Activated CD4-positive, alpha-beta T cell treated with anti-CD3 and anti-CD28 coated beads, Interleukin-10, Interleukin-2, amounts not matched to agents 100 ng/mL and 50 ng/mL, durations not matched to agents 16 hours and 8 hours (primary cell): ENCODE measurements at places on chromosomes 2 and 18.

- peak; percentile 73 for DNase-seq
Measured at GRCh38 chr2:126657148-126657635, 1.2 kb downstream of the GYPC start.

GRCh38 chr2:137644731-137645130 is 319.5 kb upstream of the HNMT start:
- DNase-seq: no peak

DNA sequence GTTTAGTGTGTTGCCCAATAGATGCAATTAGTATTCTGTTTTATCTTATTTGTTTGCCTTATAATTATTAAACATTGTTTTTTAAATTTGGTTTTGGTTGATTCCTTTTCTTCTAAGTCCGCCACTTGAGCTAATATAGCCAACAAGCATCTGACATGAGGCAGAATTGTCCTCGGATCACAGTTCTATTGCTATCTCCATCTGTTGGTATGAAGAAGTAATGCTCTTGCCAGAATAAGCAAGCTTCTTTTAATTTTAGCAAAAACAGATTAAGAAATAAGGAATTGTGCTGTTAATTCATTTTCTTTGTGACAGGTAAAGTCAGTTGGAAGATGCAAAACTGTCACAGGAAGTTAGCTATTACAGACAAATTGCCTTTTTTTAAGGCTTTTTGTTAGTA is 54.3 kb downstream of the R3HDM1 start:
- DNase-seq: no peak

- DNase-seq: no peak
Measured at GRCh38 chr2:71945603-71945959, 202.1 kb downstream of the CYP26B1 start.

- no peak for DNase-seq
Measured at GRCh38 chr2:189213250-189213649, 33.7 kb upstream of the COL5A2 start.

- no peak for DNase-seq
Measured at GRCh38 chr2:11333427-11334183, 10.8 kb downstream of the ROCK2 start.

DNA sequence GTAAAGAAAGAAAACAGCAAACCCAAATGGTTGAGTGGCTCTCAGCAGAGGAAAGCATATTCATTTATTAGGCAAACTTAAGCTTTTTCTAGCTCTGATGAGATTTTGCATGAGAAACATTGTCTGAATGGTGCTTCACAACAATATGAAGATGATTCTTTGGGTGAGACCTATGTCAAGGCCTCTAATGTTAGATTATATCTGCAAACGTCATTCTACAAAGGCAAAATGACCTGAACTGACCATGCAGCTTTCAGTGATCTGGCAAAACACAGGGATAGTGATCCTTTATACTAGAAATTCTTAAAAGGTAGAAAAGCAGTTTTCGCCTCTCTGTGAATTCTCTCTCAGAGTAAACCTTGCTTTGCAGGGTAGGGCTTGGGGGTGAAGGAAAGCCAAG is 11.7 kb downstream of the RHBDD1 start:
- DNase-seq: no peak

- DNase-seq: no peak
Measured at GRCh38 chr2:3209258-3209657, 168.4 kb downstream of the EIPR1 start.

- no peak for DNase-seq
Measured at GRCh38 chr2:172445851-172446250, 18.5 kb downstream of the ITGA6 start.

- DNase-seq: peak; percentile 18
Measured at GRCh38 chr2:96225016-96225533, 16.4 kb upstream of the STARD7 start.

DNA sequence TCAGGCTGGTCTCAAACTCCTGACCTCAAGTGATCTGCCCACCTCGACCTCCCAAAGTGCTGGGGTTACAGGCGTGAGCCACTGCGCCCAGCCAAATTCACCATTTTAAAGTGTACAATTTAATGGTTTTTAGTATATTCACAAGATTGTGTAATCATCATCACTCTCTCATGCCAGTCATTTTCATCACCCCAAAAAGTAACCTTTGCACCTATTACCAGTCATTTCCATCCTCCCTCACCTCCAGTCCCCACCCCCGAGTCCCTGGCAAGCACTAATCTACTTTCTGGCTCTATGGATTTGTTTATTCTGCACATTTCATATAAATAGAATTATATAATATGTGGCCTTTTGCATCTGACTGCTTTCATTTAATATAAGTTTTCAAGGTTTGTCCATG is 10.8 kb downstream of the PCBP1 start:
- DNase-seq: no peak

- no peak for DNase-seq
Measured at GRCh38 chr2:5328826-5329225, 363.4 kb upstream of the SOX11 start.

DNA sequence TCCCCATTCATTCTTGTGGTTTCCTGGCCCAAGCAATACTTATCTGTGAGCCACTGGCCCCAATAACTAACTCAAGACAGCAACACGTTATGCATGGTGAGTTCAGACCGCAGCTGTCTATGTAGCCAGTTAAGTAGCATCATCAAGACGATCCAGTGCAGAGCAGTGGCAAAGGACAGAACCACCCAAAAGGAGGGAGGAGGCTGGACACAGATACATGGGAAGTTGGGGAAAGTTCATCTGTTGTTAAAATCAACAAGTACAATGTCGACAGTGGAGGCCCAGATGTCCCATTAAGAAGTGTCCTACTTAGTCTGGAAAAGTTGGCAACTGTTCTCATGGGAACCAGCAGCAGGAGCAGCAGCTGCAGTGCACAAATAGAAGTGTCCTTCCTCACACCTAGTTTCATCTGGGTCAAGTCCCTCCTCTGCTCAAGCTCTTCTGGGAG is 106.9 kb upstream of the THOC1 start:
- no peak for DNase-seq

- DNase-seq: peak; percentile 10
Measured at GRCh38 chr2:175030380-175031271, 25.4 kb upstream of the CHN1 start.

- DNase-seq: peak; percentile 44
Measured at GRCh38 chr2:84022810-84023431, 436.2 kb downstream of the SUCLG1 start.

- no peak for DNase-seq
Measured at GRCh38 chr2:68475110-68475509, 7.7 kb downstream of the APLF start.

GRCh38 chr2:211982162-211982561 is 556.4 kb downstream of the ERBB4 start:
- no peak for DNase-seq

DNA sequence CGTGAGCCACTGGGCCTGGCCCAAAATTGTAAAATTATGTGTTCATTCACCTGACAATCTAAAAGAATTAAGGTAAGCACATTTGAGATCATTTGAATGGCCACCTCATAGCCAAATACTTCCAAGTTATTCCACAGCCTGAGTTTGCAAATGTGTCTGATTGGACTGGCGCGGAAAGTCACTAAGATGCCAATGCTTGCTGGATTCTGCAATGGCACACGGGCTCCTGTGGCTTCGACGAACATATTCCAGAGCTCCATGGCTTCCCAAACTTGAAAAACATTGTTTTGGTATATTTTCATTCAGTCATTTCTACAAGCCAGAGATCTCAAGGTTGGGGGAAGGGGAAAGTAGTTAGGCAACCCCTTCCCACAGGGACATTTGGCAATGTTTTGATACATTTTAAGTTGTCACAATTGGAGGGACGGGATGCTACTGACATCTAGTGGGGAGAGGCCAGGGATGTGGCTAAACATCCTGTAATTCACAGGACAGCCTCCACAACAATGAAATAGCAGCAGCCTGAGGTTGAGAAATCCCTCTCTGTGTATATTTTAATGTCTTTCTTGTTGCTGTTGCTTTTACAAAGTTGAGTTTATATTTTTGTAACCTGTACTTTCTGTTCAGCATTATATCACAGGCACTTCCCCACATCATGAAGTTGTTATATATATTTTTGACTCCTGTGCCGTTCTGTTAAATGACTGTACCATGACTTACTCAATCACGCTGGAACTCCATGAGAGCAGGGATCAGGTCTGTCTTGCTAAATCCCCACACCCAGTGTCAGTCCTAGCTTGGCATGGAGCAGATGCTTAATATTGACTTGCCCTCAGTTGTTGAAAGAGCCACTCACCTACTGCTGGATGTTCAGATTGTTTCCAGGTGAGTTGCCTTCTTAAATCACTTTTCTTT is 56.9 kb downstream of the COL4A4 start:
- DNase-seq: peak; percentile 46

- peak; percentile 79 for DNase-seq
Measured at GRCh38 chr18:813172-814071, 1.4 kb upstream of the YES1 start.

- DNase-seq: no peak
Measured at GRCh38 chr2:170229125-170229524, 51.2 kb downstream of the MYO3B start.

- no peak for DNase-seq
Measured at GRCh38 chr2:108943751-108944150, 45.3 kb downstream of the EDAR start.

DNA sequence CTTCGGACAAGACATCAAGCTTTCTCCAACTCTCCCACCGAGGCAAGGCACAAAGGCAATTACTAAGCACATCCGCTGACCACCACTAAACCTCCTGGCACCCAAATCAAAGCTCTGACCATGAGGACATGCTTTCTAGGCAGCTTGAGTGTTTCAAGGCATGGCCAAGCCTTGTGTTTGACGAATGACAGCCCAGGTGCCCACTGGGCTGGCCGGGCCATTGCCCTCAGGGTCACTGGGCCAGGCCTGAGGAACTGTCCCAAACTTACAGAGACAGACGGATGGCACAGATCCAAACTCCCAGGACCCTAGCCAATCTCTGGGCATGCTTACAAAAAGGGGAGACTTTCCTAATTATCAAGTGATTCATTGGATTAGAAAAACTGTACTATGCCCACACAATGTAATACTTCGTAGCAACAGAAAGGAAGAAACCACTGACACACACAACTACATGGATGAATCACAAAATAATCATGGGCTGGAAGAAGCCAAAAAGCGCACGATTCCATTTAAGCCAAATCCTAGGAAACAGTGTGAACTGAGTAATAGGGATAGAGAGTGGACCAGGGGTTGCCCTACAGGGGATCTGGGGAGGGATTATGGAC is 20.2 kb downstream of the CRACDL start:
- DNase-seq: no peak
